Bone marrow (tissue), 2 donors: ENCODE measurements at places on chromosomes 3 and 15.

GRCh38 chr3:8992199-8992598 lies 28.9 kb upstream of the RAD18 start:
- no peak for DNase-seq

- DNase-seq: no peak
Observed at GRCh38 chr3:124972457-124972856, 37.9 kb upstream of the MUC13 start.

GRCh38 chr3:188305220-188305619 lies 151.3 kb downstream of the LPP start:
- no peak for DNase-seq

GRCh38 chr3:69005791-69006482 lies 7.5 kb downstream of the EOGT start:
- DNase-seq: no peak

- DNase-seq: no peak
Observed at GRCh38 chr3:194277104-194277785, 73.9 kb downstream of the CPN2 start.

- DNase-seq: no peak
Observed at GRCh38 chr3:61192222-61192621, 59.0 kb downstream of the FHIT start.

- no peak for DNase-seq
Observed at GRCh38 chr3:8793242-8793641, 23.8 kb upstream of the OXTR start.

DNA sequence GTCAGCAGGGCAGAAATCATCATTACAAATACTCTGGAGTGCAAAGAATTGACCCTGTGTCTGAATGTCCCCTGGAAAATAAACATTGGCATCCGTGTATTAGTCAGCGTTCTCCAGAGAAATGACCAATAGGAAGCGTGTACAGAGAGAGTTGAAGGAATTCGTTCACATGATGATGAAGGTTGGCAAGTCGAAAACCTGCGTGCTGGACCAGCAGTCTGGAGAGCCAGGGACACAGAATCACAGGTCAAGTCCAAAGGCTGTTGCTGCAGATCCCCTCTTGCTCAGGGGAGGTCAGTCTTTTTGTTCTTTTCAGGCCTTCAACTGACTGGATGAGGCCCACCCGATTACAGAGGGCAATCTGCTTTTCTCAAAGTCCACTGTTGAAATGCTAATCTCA lies 16.6 kb downstream of the GP9 start:
- no peak for DNase-seq

DNA sequence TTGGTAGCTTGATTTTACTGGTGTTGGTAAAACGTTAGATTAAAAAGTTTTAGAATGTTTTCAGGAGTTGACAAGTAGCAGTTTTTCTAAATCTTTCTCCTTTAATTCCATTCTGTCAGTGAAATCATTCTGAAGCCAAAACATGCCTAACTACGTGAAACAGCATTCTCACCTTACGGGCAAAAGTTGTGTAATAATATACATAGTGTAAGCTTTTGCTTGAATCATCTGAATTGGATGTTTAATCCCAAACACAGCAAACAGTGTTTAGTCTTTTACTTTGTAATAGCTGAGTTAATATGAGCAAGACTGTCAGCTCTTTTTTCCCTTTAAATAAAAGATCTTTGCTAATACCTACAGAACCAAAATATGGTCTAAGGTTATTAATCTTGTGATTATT lies 100.6 kb downstream of the CYP19A1 start:
- no peak for DNase-seq

DNA sequence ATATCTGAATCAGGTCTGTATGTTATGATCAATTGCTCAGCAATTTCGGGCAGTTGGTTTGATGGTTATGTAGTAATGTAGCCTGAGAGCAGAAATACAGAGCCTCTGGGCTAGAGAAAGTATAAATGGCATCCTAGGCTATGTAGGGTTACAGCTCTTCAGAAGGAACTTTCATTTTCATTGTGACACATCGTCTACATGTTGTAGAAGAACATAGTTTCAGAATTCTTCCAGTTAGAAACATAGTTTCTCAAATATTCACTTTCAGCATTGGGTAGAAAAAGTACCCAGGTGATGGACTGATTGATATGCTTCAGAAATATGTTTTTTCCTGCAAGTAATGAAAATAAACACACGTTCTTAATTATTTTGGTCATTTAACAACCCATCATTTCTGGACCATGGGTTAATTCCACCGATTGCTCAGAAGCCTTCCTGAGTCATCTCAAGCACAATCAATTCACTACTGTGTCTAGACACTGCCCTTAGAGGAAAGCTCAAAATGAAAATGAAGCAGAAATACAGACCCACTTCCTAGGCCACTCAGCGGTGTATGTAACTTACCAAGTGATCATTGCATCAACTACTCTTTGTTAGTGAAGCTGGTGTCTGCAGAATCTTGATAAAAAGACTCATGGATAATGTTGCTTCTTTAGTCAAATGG lies 88.8 kb upstream of the TSEN2 start:
- no peak for DNase-seq

GRCh38 chr3:56291953-56292352 lies 176.3 kb downstream of the ERC2 start:
- DNase-seq: no peak

- DNase-seq: no peak
Observed at GRCh38 chr3:187080799-187081450, 58.4 kb downstream of the RPL39L start.

DNA sequence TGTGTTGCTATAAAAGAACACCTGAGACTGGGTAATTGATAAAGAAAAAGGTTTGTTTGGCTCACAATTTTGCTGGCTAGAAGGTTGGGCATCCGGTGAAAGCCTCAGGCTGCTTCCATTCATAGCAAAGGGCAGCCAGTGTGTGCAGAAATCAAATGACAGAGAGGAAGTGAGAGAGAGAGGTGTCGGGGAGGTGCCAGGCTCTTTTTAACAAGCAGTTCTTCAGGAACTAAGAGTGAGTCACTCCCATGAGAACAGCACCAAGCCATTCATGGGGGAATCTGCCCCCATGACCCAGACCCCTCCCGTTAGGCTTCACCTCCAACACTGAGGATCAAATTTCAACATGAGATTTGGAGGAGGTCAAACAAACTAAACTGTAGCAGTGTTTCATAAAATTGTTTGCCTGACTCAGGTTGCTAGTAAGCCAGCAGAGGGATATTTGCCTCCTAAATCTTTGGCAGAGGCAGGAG lies 4.5 kb upstream of the PARP15 start:
- peak; percentile 2 for DNase-seq

- DNase-seq: no peak
Observed at GRCh38 chr3:134867277-134867676, 72.2 kb downstream of the EPHB1 start.

DNA sequence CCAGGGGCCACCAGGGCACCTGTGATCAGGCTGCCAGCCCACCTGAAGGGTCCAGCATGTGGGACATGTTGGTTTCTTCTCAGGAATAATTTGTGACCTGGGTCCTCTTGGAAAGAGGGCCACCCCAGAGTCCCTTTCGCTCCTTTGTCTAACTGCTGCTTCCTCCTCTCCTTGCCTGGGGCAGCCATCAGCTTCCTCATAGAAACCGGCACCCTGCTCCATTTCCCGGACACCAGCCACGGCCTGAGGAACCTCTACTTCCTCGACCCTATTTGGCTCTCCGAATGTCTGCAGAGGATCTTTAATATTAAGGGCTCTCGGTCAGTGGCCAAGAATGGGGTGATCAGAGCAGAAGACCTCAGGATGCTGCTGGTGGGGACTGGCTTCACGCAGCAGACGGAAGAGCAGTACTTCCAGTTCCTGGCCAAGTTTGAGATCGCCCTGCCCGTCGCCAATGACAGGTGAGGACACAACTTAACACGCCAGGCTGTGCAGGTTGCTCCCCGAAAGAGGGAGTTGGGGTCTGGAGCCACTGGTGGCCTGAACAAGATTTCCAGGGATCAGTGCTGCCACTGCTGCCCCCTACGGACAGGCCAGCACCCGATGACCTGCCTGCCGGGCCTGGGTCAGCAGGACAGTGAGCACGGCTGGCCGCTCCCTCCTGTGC lies 109.7 kb downstream of the LRRK1 start:
- no peak for DNase-seq

DNA sequence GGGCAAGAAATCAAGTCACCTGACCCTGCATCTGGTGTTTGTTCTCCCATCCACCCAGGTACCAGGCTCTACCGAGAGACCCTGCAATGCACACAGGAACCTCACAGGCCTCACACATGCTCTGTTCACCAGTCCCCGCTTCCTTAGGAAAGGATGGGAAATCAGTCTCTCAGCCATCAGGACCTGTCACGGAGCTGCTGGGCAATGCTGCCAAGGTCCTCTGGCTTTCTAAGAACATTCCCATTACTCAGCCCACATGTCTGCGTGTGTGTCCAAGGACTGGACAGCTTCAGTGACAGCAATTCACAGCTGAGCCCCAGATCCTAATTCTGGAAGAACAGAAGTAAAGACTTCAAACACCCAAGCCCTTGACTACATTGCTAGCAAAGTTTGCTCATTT lies 6.5 kb upstream of the SRGAP3 start:
- no peak for DNase-seq

- DNase-seq: no peak
Observed at GRCh38 chr3:160928183-160928726, 172.2 kb downstream of the PPM1L start.

GRCh38 chr3:107992976-107993684 lies 97.7 kb downstream of the CD47 start:
- DNase-seq: no peak

DNA sequence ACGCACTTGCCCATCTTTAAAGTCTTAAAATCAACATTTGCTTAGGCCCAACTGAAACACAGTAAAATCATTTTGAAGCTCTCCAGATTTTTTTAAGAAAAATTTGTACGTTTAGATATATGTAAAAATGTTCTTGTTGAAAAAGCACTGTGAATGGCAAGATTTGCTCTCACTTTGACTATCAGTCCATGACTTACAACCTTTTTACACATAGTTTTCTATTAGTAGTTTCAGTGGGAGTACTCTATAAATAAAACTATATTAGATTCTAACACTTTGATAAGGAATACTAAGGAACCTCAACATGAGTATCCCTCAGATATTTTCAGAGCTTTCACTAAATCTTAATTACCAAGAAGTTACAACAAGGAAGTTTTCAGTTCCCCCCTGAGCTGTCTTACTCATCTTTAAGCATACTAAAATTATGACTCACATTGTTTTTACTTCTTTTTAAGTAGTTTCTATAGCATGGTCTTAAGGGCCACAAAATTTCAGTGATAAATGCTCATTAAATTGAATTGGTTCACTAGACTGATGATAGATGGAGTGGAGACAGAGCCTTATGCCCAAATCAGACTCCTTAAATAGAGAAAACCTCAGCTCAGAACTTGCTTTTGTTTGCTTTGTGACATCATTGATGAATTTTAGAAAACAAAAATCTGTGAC lies 31.6 kb upstream of the RAP2B start:
- DNase-seq: peak; percentile 48

DNA sequence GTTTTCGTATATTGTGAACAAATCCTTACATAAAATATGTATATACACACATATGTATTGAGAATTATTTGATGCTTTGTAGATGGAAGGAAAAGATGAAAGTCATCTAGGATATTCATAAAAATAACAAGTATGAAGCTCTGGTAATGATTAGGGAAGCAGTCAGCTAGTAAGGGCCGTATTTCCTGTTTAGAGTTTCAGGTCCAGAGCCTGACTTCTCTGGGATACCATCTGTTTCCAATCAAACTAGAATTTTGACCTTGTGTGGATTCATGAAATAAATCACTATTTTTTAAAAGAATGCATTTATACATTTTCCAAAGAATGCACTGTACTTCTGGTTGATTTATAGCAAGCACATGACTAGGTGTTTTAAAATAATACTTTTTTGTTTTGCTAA lies 156.1 kb upstream of the CGNL1 start:
- no peak for DNase-seq

- no peak for DNase-seq
Observed at GRCh38 chr3:123876858-123877257, 7.3 kb downstream of the MYLK start.

- DNase-seq: no peak
Observed at GRCh38 chr15:68877626-68878025, 52.7 kb upstream of the SPESP1 start.

DNA sequence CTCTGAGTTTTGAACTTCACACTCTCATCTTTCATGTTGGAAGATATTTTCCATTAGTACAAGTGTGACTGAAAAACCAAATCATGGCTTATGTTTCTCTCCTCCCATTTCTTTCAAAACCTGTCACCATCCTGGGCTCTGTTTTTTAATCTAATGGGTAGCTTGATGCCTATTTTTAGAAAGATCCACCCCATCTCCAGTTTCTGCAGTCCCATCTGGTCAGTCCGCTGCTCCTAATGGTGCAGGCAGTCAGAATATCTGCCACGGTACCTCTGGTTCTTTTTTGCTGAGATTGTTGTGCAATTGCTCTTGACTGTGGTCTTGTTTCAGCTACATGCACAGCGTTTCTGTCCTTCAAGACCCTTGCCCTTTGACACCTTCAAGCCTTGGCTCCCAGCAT lies 240.9 kb upstream of the CADM2 start:
- no peak for DNase-seq

DNA sequence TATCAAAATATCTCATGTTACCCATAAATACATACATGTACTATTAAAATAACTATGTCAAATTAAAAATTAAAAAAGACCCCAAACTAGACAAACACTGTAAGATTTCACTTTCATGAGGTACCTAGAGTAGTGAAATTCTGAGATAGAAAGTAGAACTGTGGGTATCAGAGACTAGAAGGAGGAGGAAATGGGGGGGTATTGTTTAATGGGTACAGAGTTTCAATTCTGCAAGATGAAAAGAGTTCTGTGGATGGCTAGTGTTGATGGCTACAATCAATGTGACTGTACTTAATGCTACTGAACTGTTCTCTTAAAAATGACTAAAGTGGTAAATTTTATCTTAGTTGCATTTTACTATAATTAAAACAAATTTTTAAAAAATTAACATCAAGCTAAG lies 36.6 kb downstream of the RFX7 start:
- DNase-seq: no peak

DNA sequence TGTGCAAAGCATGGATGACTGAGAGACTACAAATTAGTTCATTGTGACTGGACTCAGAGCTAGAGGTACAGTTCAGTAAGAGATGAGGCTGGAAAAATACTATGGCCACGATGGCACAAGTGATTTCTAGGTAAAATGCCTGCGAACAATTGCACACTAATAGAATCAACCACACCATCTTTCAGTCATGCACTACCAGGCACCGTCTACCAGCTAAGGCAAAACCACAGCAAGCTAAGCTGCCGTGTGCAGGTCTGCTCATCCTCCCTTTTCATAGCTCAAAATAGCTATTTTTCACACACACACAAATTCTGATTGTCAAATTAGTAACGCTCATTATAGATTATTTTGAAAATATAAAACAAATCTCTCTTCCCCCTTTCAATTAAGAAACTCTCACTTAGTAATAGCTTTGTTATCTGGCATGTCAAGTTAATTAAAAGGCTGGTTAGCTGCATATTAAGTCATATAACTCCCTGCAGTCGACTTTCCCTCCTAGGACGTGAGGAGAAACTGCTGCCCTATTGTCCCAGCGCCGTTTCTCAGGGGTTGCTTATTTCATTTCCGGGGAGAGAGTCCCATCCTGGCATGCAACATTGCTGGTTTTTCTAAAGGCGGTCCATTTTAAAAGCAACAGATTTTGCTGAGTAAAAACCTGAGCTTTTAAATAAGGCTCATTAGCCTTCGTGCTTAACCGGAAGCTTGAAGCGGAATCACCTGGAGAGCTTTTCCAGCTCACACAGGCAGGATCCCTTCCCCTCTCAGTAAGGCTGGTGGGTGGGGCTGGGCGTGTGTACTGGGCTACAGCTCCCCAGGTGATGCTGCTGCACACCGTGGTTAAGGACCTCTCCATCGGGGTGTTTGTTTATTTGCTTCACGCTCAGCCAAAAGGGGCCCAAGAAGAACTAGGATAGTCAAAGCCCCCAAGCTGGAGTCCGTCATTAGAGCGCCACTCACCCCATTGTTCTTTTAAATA lies 16.9 kb upstream of the MEX3B start:
- DNase-seq: no peak
